Osteocyte (in vitro differentiated cells): ENCODE measurements at places on chromosomes 12 and 14. TPM values are rescaled to one million over a fixed set of nuclear protein-coding genes. Genes with fewer than 3 reads are reported as not detected.

DNA sequence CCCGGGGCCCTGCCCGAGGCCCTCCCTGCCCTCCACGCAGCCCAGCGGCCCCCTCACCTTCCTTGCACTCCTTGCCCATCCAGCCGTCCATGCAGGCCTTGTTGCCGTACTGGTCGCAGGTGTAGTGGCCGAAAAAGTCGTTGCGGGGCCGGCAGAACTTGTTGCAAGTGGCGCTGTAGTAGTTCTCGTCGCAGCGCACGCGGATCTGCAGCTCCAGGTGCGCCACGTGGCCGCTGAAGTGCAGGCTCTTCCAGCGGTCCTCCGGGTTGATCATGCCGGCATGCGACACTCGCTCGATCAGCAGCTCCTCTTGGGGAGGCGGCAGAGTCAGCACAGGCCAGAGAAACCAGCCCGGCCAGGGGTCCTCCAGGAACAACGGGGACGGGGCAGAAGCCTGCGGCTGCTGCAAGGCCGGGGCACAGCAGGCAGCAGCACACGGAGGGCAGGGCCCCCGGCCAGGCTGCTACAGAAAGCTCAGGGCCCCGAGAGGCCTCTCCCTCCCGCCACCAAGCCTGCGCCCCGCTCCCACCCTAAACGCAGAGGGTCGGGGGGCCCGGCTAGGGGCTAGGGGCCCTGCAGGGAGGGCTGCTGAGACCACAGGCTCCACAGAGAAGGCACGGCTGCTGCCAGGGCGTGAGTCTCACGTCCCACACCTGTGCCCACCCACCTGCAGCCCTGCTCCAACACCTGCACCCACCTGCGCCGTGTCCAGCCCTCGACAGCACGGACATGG lies 12.7 kb downstream of the JAG2 start:
- DNase-seq, result no peak

DNA sequence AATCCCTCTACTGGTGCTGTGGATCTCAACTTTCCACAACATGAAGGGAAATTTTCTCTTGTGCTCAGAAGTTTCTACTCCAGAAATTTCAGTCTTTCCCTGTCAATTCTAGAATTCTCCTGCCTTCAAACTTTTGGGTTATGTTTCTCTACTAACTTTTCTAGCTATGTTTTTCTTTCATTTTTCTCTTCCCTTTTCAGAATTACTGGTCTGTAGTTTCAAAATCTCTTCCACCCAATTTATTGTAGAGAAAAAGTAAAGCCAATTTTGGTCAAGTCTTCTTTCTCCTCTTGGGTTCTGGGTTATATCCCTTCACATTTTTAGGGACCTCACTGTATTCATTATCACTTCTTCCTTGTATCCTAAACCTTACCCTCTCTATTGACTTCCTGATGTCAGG lies 18.9 kb downstream of the CNTN1 start:
- no peak for DNase-seq

GRCh38 chr14:71651228-71651627 lies 281.0 kb upstream of the RGS6 start:
- DNase-seq, result no peak

DNA sequence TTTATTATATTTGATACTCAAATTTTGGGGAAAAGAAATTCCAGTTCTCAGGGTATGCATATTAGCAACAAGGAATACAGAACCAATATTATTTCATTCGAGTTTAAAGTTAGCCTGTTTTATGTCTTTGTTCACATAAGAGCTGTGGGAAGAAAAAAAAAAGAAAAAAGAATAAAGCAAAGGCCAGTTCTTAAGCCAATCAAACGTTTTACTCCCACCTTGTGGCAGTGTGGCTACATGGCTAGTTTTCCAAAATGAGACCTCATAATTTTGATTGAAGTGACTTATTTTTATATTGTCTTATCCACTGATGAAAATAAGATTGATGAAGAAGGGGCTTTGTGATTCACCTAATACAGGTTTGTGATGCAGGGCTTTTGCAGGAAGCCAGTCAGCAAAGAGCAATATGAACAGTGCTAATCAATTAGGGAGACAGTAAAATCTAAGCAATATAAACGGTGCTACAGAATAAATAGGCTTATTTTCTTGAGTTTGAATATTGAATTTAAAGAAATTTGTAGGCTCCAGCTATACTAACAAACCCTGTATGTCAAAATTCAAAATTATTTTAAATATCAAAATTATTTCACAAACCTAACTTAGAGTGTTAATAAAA lies 624.1 kb upstream of the FOXG1 start:
- DNase-seq, result no peak

- no peak for DNase-seq
Measured at GRCh38 chr12:54272214-54272613, 7.7 kb downstream of the CBX5 start.

GRCh38 chr14:94636744-94637412 lies 24.7 kb downstream of the SERPINA3 start:
- DNase-seq, result no peak

DNA sequence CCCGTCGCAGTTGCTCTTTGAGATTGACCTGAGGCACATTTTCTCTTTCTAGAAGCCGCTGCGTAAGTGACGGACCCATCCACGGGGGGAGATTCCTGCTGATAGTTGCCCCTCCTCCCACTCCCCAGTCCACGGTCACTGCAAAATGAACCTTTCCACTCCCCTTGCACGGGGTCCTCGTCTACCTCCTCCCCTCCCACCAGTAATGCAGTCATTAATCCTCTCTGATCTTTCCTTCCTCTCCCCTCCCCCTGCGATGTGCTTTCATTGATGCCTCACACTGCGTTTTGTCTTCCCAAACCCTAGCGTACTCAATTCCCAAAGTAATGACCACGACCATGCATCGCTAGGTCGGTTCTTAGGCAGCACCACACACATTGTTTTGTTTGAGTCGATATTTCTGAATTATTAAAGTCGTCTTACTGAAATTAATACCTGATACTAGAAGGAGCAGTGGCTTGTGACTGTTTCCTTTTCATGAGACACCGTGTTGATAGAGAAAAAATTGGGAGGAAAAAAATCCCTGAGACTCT lies 857 bp downstream of the ETNK1 start:
- DNase-seq, result no peak

Gene PMCH
- not detected in 2 replicates for total RNA-seq

Gene STYX
- total RNA-seq, result 14.5 and 16.8 TPM in 2 replicates

Gene AQP2
- total RNA-seq, result not detected in 2 replicates

Gene CFAP54
- total RNA-seq, result 0.24 and 0.73 TPM in 2 replicates

Gene SVOP
- total RNA-seq, result not detected in 2 replicates

Gene MGP
- total RNA-seq, result 74.1 and 92.6 TPM in 2 replicates

Gene PFDN5
- 394 and 396 TPM in 2 replicates for total RNA-seq
